ENCODE measurements at places on chromosomes 12 and 14.

DNA sequence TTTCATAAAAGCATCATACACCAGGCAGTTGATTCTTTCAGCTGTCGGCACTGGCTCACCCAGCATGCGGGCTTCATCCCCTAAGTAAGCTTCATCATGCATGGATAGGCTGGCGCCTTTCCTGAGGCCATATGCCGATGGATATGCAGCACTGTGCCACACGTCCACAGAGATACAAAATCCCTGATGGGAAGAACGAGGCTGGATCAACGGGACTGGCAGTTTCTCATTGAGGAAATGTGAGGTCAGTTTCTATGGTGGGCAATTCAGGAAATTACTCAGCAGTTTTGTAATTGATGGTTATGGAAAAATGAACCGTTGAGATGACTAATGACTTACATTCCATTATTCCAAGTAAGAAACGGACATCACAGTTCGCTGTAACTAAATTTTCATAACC is 453.8 kb downstream of the TMEM121 start:
- DNase-seq, result no peak

GRCh38 chr14:102325791-102326345 is 6.3 kb downstream of the ZNF839 start:
- no peak for DNase-seq

DNA sequence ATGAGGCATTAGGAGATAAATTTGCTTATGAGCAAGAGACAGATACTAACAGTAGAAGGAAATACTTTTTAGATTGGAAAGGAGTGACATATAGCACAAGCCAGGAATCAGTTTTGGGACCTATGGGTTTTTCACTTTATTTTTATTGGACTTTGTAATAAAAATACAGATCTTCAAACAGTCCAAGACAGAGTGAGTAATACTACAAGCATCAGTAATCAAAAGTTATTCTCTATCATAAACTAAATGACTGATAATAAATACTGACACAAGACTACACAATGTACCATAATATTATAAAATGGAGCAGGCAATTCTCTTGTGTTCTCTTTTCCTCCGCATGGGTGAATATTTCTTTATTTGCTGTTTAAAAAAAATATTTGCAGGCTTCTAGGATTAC is 85.8 kb downstream of the DERA start:
- DNase-seq, result no peak

DNA sequence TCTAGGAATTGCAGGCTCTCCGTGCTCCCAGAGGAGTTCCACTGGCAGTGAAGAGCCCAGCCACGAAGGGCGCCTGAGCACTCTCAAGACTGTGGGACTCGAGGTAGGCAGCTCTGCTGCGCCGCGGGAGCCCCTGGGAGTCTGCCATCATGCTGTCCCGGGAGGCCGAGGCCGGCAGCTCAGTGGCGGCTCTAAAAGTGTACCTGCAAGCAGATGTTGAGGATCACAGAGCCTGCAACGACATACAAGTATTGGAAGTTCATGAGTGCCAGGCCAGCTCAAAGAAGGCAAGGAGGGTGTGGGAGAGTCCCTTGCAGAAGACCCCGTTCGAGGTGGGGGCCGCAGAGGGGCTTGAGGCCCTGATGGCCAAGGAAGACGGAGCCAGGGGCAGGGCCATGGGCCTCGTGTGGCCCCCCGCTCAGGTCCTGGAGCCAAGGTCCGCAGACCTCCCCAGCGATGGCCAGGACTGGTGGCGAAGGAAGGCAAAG is 62.7 kb downstream of the MUCL1 start:
- no peak for DNase-seq

Measured in stimulated activated CD4-positive, alpha-beta T cell treated with anti-CD3 and anti-CD28 coated beads, Interleukin-4, amount 100 ng/mL, for 48 hours (primary cell).